ENCODE measurements at places on chromosomes 16 and 17.

- no peak for DNase-seq
These were observed 196.6 kb downstream of the HS3ST3A1 start for GRCh38 chr17:13405080-13405479.

DNA sequence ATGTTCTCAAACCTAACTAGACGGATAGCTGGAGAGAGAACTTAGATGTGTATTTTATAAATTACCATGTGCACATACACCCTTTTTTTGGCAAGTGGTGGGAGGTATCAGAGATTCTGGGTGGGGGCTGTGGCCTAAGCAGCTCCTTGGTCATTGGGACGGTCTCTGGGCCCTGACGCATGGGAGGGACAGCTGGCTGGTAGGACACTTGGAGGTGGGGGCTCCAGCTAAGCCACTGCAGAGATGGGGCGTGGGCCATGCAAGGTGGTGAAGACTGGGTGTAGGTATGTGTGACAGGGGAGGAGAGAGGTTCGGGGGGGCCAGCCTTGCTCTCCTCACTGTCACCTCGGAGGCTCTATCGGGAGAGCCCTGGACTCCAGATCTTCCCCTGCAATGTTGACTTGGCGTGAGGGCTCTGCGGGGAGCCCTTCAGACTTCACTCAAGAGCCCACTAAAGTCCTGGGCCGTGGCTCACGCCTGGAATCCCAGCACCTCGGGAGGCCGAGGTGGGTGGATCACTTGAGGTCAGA is 17.1 kb downstream of the C1QTNF1 start:
- DNase-seq, result no peak

- DNase-seq, result no peak
These were observed 271.4 kb downstream of the MAF start for GRCh38 chr16:79329166-79329521.

DNA sequence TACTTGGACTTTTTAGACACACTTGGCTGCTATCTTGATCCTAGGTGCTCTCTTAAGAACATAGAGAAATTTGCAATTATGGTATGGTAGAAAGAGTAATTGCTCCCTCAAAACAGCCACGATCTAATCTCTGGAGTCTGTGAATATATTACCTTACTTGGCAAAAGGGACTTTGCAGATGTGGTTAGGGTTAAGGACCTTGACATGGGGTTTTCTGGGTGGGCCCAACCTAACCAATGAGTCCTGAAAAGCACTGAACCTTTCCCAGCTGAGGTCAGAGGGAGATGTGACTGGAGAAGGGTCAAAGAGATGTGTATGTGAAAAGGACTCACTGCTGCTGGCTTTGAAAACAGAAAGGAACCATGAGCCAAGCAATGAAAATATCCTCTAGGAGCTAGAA is 26.7 kb upstream of the MED13 start:
- no peak for DNase-seq

GRCh38 chr17:9647014-9647413 is 1.7 kb downstream of the USP43 start:
- no peak for DNase-seq

DNA sequence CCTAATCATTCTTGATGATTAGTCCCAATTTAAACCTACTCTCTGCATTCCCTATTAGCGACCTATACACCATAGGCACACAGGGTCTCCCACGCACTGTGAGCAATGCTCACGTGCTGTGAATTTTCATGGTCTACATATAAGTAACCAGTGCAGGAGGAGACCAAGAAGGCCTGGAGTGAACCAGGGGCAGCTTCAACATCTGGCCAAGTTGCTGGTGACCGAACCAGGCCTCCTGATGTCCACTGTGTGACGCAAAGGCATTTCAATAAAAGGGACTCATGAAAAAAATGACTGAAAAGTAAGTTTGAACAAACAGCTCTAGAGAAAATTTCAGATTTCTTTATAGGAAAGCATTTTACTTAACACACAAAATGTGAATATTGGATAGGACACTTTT is 107.0 kb downstream of the ZFHX3 start:
- no peak for DNase-seq

DNA sequence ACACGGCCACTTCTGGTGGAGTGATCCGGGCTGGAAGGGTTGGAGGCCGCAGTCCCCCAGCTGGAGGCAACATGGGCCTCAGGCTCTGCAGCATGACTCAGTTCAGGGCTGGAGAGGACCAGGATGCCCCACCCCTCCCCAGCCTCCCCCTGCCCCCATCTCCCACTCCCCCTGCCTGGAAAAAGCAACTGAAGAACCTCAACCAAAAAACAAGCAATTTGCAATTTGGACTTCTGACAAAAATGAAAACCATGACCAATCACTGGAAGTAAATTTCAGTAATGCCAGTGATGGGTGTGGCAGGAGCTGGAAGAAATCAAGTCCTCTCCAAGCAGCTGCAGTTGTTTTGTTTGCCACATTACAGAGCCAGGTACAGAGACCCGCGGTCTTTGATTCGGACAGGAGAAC is 6.6 kb upstream of the MIF4GD start:
- DNase-seq, result no peak

DNA sequence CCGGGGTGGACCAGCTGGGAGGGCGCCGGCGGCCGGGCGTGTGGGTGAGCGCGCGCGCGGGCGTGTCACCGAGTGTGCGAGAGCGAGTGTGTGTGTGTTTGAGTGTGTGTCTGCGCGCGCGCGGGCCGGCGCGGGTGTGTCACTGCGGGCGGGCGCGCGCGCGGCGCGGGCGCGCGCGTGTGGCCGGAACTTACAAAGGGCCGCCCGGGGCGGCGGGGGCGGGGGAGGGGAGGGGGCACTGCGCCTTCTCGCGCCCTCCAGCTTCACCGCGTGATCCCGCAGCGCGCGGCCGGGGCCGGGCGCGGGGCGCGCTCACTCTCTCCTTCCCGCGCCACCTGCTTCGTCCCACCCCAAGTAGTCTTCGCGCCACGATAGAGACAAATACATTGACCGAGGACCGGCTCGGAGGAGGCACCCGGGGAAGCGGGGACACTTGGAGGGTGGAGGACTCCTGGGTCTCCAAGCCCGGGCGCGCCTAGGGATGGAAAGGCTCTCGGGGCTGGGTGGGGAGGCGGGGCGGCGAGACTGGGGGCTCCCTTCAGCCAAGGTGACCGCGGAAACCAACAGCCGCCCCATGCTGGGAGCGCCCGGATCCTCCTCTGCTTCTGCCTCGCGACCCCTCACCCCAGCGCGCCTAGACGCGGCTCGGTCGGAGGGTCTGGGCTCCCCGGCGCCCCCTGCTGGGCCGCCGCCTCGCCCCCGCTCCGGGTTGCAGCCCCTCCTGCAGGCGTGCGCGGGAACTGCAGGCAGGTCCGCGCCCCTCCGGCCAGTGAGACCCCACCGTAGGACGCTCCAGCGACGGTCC is at the start of gene SRCIN1:
TSS of gene SRCIN1 (minus strand) at position 112 of the 805 bp plus-strand sequence. CDS start 247 bp downstream, outside the sequence.
- DNase-seq, result peak; percentile 34

DNA sequence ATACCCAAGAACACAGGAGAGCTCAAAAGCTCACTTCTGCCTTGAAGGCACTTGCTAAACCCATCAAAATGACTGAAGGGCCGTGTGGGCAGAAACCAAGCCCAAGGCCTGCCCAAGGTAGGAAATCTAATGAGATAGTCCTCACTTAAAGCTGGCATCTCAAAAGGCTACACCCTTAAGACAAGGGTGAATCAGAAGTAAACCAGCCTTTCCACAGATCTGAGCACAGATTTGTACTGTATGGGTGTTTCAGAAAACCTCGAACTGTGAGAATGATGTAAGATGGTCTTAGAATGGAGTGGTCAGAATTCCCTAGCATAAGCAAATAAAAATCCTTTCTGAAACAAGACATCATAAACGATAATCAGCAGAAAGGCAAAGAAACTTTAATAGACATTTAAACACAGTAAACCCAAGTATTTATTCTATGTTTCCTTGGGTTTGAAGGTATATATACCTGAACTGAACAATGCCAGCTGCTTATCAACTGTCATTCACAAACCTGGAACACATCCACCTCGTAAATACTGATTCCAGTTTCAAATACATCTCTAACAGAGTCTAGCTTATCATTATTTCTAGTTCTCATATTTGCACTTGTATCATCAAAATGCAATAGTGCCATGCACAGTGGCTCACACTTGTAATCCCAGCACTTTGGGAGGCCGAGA is 37.8 kb downstream of the GLG1 start:
- DNase-seq, result no peak
